ENCODE measurements at places on chromosomes 6 and 20.

DNA sequence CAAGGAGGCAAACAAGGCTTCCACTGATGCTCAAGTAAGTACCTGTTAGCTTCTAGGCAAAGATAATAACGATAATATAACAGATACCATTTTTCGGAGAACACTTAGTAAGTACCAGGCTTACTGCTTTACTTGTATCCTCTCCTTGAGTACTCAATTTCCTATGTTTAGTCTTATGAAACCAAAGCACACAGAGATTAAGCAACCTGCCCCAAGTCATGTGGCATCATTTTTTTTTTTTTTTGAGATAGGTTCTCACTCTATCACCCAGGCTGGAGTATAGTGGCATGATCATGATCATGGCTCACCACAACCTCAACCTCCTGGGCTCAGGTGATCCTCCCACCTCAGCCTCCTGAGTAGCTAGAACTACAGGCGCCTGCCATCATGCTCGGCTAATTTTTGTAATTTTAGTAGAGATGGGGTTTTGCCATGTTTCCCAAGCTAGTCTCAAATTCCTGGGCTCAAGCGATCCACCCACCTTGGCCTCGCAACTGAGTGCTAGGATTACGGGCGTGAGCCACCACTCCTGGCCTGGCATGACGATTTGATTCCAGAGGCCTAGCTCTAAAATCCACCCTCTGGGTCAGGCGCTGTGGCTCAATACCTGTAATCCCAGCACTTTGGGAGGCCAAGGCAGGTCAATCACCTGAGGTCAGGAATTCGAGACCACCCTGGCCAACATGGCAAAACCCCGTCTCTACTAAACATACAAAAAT, 14.0 kb downstream of the SPAG4 start:
- no peaks in the 10 kb centered on the region for H3K27me3 ChIP-seq
- no peak for DNase-seq
- no peaks in the 10 kb centered on the region for H3K4me1 ChIP-seq
- no peak overlapping the region for H3K27ac ChIP-seq
- H3K4me3 ChIP-seq: no peak overlapping the region

GRCh38 chr6:136365776-136366354, 76.2 kb upstream of the BCLAF1 start:
- no peak overlapping the region for H3K27ac ChIP-seq
- peaks cover 13% of the 10 kb centered on the region for H3K4me1 ChIP-seq
- no peaks in the 10 kb centered on the region for H3K36me3 ChIP-seq
- H3K4me3 ChIP-seq: peak overlapping the region; percentile 31

GRCh38 chr6:111559188-111560097, 46.2 kb downstream of the TRAF3IP2 start:
- no peak overlapping the region for H3K4me3 ChIP-seq
- H3K36me3 ChIP-seq: peaks cover 5% of the 10 kb centered on the region
- no peaks in the 10 kb centered on the region for H3K27me3 ChIP-seq

GRCh38 chr6:37727996-37728395, 30.3 kb upstream of the MDGA1 start:
- no peaks in the 10 kb centered on the region for H3K27me3 ChIP-seq
- DNase-seq: no peak
- H3K27ac ChIP-seq: no peak overlapping the region
- H3K4me3 ChIP-seq: no peak overlapping the region
- H3K4me1 ChIP-seq: no peaks in the 10 kb centered on the region

DNA sequence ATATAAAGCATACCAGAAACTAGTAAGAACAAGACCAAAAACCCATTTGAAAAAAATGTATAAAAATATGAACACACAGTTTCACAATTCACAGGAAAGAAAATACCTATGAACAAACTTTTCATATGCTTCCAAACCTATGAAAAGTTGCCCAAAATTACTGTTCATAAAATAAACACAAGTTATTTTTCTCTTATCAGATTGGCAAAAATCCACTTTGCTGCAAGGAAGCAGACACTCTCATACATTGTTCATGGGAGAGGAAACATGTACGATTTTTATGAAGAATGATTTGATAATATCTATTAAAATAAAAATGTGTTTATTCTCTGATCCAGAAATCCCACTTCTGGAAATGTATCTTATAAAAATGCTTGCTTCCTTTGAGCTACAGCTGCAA, 40.0 kb upstream of the OCSTAMP start:
- H3K4me3 ChIP-seq: no peak overlapping the region
- H3K36me3 ChIP-seq: no peaks in the 10 kb centered on the region
- no peak overlapping the region for H3K27ac ChIP-seq

- DNase-seq: no peak
- no peak overlapping the region for H3K4me3 ChIP-seq
- H3K27ac ChIP-seq: no peak overlapping the region
- H3K4me1 ChIP-seq: no peaks in the 10 kb centered on the region
- no peaks in the 10 kb centered on the region for H3K36me3 ChIP-seq
- H3K27me3 ChIP-seq: no peaks in the 10 kb centered on the region
Observed at GRCh38 chr20:38460040-38460623, 12.5 kb upstream of the RALGAPB start.

- no peak for DNase-seq
- peaks cover 12% of the 10 kb centered on the region for H3K4me1 ChIP-seq
- peaks cover 8% of the 10 kb centered on the region for H3K36me3 ChIP-seq
- H3K27ac ChIP-seq: no peak overlapping the region
- H3K4me3 ChIP-seq: no peak overlapping the region
Observed at GRCh38 chr6:34583861-34584604, 27.9 kb upstream of the SPDEF start.

DNA sequence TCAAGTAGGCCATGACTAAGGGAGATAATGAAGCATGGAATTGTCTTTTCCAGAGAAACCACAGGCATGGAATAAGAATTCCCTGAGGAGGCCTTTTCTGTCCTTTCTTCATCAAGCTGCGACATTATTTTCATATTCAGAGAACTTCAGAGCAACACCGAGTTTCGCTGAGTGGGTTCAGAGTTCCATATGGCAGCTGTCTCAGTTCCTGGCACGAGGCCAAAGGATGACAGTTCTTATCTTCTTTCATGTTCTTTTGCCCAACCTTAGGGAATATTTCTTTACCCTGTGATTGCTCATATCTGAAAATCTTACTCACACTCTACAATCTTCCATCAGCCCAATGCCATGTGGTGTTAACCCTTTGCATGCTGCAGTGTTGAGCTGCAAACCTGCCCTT, 135.3 kb upstream of the BMP2 start:
- DNase-seq: no peak
- H3K27ac ChIP-seq: no peak overlapping the region
- H3K4me1 ChIP-seq: no peaks in the 10 kb centered on the region
- no peak overlapping the region for H3K4me3 ChIP-seq

- H3K4me3 ChIP-seq: peak overlapping the region; percentile 79
- peak overlapping the region; percentile 91 for H3K27ac ChIP-seq
- H3K36me3 ChIP-seq: peaks cover 39% of the 10 kb centered on the region
- H3K27me3 ChIP-seq: no peaks in the 10 kb centered on the region
- peaks cover 38% of the 10 kb centered on the region for H3K4me1 ChIP-seq
Observed at GRCh38 chr6:31969712-31970603, 2.0 kb downstream of the DXO start.

DNA sequence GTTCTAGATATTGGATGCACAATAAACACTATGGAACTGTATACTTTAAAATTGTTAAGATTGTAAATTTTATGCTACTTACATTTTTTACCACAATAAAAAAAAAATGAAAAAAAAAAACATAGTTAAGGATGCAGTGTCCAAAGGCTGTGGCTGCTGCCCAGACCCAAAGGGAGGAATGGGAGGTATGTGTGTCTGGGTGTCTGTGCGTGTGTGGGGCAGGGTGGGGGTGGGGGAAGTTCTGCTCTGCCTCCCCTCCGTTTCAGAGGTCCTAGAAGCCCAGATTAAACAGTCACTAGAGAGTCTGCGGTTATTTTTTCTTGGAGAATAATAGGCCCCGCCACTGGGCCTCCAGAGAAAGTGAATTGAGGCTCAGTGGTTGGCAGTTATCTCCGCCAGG, 136.4 kb upstream of the ARMC2 start:
- no peaks in the 10 kb centered on the region for H3K36me3 ChIP-seq
- no peak overlapping the region for H3K27ac ChIP-seq
- H3K4me3 ChIP-seq: no peak overlapping the region
- H3K27me3 ChIP-seq: no peaks in the 10 kb centered on the region
- peaks cover 47% of the 10 kb centered on the region for H3K4me1 ChIP-seq
- DNase-seq: no peak

GRCh38 chr6:127289934-127290333, 23.3 kb downstream of the RNF146 start:
- peak overlapping the region; percentile 39 for H3K27ac ChIP-seq
- H3K36me3 ChIP-seq: peaks cover 11% of the 10 kb centered on the region
- no peak for DNase-seq
- H3K4me1 ChIP-seq: peaks cover 42% of the 10 kb centered on the region
- no peaks in the 10 kb centered on the region for H3K27me3 ChIP-seq

- no peak overlapping the region for H3K4me3 ChIP-seq
- DNase-seq: no peak
- H3K27ac ChIP-seq: no peak overlapping the region
- H3K4me1 ChIP-seq: peaks cover 4% of the 10 kb centered on the region
- no peaks in the 10 kb centered on the region for H3K36me3 ChIP-seq
- H3K27me3 ChIP-seq: no peaks in the 10 kb centered on the region
Observed at GRCh38 chr6:80316686-80317231, 210.3 kb downstream of the BCKDHB start.

DNA sequence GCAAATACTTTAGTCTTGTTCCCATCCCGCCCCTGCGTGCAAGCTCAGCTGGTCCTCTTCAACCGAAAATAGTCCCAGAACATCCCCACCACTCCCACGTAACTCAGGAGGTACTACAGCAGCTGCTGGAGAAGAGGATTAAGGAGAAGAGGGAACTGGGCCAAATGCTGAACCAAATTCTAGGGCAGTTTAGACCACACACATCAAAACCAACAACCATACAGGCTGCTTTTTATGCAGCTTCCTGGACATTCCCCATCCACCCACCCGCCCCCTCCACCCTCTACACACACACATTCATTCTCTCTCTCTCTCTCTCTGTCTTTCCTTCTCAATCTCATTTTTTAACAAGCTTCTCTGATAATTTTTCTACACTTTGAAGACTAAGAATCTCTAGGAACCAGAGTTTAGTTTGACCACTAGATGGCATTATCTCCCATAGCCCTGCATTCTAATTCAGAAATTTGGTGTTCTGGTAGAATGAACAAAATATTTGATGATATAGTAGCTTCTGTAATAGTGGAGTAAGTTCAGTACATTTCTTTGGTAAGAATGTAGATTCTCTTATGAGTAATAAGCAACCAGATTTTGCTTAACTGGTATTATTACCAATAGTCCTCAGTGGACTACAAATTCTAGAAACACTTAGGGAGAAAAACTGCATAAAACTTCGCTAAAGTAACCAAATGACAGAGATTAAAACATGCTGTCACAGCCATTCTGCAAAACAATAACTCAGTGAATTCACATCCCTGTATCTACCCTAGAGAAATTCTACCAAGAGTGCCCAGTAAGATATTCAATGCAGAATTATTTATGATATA, 52.1 kb upstream of the BEND6 start:
- H3K4me1 ChIP-seq: no peaks in the 10 kb centered on the region
- no peak for DNase-seq
- H3K27ac ChIP-seq: no peak overlapping the region
- H3K4me3 ChIP-seq: no peak overlapping the region
- no peaks in the 10 kb centered on the region for H3K36me3 ChIP-seq

GRCh38 chr6:157980288-157981131, 1.2 kb upstream of the SYNJ2 start:
- H3K36me3 ChIP-seq: no peaks in the 10 kb centered on the region
- DNase-seq: no peak
- peak overlapping the region; percentile 82 for H3K4me3 ChIP-seq
- H3K27me3 ChIP-seq: no peaks in the 10 kb centered on the region
- peaks cover 13% of the 10 kb centered on the region for H3K4me1 ChIP-seq

DNA sequence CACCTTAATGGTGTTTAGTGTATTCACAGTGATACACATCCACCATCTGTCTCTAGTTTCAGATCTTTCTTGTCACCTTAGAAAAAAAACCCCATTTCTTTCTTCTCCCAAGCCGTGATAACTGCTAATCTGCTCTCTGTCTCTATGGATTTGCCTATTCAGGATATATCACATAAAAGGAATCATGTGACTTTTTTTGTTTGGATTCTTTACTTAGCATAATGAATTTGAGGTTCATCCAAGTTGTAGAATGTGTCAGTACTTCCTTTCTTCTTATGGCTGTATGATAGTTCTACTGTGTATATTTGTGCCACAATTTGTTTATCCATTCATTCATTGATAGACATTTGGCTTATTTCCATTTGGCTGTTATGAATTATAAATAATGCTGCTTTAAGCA, 57.1 kb downstream of the ITCH start:
- H3K27ac ChIP-seq: no peak overlapping the region
- H3K36me3 ChIP-seq: peaks cover 21% of the 10 kb centered on the region
- H3K27me3 ChIP-seq: no peaks in the 10 kb centered on the region

DNA sequence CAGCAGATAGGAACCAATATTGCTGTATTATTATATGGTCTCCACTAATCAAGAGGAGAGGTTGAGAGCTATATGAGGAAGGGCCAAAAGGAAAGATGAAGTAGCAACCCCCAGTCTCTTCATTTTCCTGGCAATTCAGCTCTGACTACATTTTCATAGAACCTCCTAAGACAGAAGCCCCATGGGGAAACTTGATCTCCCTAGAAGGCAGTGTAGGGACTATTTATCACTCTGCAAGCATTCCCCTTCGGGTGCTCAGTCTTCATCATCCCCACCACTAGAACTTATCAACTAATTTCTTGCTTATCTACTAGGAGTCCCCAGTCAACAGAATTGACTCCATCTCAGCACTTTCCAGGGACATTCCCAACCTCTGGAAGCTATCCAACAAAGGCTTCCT, 25.5 kb upstream of the ITCH start:
- H3K36me3 ChIP-seq: no peaks in the 10 kb centered on the region
- no peak for DNase-seq
- no peaks in the 10 kb centered on the region for H3K4me1 ChIP-seq
- no peak overlapping the region for H3K27ac ChIP-seq
- no peak overlapping the region for H3K4me3 ChIP-seq

- no peaks in the 10 kb centered on the region for H3K36me3 ChIP-seq
- no peaks in the 10 kb centered on the region for H3K27me3 ChIP-seq
- H3K27ac ChIP-seq: no peak overlapping the region
- H3K4me1 ChIP-seq: peaks cover 23% of the 10 kb centered on the region
- DNase-seq: no peak
Observed at GRCh38 chr20:17845701-17846475, 122.7 kb downstream of the SNX5 start.

DNA sequence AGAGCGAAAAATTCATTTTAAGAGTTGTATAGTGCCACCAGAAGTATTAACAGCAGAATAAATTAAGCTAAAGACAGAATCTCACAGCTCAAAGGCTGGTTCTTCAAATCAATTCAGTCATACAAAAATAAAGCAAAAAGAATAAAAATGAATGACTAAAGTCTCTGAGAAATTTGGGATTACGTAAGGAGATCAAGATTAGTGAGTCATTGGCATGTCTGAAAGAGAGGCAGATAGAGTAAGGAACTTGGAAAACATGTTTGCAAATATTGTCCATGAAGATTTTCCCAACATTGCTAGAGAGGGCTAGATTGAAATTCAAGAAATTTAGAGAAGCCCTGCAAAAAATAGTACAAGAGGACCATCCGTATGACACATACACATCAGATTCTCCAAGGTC, 1413.9 kb upstream of the ADGRB3 start:
- no peaks in the 10 kb centered on the region for H3K27me3 ChIP-seq
- no peaks in the 10 kb centered on the region for H3K36me3 ChIP-seq
- no peak for DNase-seq
- H3K4me1 ChIP-seq: no peaks in the 10 kb centered on the region
- H3K27ac ChIP-seq: no peak overlapping the region
